ENCODE measurements at places on chromosomes 13 and 19.

DNA sequence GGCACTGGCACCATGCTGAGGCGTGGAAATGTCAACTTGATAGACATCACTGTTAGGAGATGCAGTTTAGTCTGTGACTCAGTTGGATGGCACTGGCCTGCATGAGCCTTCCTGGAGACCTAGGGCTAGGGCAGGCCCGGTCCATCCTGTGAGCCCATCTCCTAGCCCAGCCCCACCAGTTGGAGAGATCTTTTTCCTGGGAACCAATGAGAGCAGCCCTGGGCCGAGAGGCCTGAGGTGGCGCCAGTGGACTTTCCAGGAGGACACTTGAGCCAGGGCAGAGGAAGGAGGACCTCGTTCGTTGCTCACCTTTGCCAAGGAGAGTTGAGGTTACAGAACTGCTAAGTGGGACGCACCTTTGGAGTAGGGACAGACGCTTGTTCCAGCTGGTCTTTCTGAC lies 100.5 kb upstream of the TEX29 start:
- no peak for DNase-seq

DNA sequence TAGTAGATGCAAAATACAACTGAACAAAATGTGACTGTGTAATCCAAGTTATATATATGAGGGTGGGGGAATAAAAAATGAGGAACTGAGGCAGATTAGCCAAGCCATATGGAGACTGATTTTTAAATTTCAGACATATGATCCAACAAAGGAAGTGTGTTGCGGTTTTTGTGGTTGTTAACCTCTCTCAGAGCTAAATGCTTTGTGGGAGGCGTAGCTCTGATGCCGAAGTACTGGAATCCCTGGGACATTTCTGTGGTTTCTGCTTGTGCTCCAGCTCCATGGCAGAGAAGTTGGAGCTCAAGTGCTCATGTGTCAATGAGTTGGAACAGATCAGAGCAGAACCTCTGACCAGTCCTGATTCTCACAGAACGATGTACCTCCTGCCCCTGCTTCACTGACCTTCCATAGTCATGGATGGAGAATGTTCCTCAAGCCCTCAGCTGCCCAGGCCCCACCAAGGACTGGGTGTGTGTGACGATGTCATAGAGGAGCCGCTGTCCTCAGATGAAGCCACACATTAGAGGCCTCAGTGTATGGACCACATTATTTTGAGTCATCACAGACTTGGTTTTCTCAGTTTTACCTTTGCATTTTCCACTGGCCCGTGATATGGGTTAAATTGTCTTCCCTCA lies 107.6 kb downstream of the SOX1 start:
- no peak for DNase-seq

- DNase-seq = no peak
Measured at GRCh38 chr19:342801-343421, 1.7 kb downstream of the MIER2 start.

- no peak for DNase-seq
Measured at GRCh38 chr19:39745643-39746042, 7.8 kb upstream of the CLC start.

GRCh38 chr13:44373601-44374347 lies at the start of gene SERP2:
Gene SERP2 (plus strand): TSS chr13:44373824. CDS start chr13:44374026, 202 bp downstream.
- DNase-seq = no peak

DNA sequence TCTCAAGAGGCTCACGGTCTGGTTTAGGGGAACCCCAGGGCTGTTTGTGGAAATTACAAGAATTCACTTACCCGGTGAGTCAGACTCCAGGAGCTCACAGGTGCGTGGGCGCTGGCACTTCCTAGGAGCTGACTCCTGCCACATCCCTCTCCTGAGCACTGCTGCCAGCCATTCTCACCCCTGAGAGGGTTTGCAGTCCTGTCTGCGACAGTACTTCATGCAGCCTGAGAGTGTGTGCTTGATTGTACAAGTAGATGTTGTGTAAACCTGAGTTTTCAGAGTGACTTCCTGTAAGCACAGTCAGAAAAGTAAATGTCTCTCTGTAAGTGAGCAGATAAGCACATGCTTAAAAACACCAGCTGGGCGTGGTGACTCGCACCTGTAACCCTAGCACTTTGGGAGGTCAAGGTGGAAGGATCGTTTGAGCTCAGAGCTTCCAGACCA lies 8.1 kb downstream of the MRPL4 start:
- no peak for DNase-seq

GRCh38 chr19:11089254-11090013 lies at the start of gene LDLR:
Gene LDLR (plus strand): TSS chr19:11089463. CDS start chr19:11089549, 86 bp downstream.
- DNase-seq = peak; percentile 70

GRCh38 chr19:37936166-37936565 lies 29.2 kb downstream of the SIPA1L3 start:
- DNase-seq = no peak

GRCh38 chr19:45376045-45376724 lies 5.8 kb upstream of the ERCC2 start:
- no peak for DNase-seq

- no peak for DNase-seq
Measured at GRCh38 chr19:47897861-47898260, 11.7 kb upstream of the SULT2A1 start.

Measured in NCI-H345 (cell line).